Stimulated activated CD4-positive, alpha-beta T cell treated with anti-CD3 and anti-CD28 coated beads, Interleukin-2, amount 100 ng/mL, for 24 hours (primary cell): ENCODE measurements at places on chromosomes 7 and 10.

DNA sequence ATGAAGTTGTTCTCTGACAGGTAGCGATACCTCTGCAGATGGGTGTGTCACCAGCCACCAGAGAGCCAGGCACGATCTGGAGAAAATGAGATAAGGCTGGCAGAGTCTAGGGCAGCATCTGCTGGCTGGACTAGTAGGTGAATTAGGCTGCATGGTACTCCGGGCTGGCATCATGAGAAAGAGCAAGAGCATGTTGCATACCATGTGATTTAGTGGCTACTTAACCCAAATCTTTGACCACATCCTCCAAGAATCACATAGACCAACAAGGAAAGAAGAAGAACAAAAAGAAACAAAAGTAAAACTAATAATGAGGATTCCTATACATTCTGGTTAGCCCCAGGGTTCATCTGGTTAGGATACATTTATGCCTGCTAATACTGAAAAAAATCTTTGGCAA is 23.4 kb upstream of the FAM170B start:
- DNase-seq: no peak

- DNase-seq: no peak
Measured at GRCh38 chr7:47435889-47436312, 146.0 kb downstream of the TNS3 start.

DNA sequence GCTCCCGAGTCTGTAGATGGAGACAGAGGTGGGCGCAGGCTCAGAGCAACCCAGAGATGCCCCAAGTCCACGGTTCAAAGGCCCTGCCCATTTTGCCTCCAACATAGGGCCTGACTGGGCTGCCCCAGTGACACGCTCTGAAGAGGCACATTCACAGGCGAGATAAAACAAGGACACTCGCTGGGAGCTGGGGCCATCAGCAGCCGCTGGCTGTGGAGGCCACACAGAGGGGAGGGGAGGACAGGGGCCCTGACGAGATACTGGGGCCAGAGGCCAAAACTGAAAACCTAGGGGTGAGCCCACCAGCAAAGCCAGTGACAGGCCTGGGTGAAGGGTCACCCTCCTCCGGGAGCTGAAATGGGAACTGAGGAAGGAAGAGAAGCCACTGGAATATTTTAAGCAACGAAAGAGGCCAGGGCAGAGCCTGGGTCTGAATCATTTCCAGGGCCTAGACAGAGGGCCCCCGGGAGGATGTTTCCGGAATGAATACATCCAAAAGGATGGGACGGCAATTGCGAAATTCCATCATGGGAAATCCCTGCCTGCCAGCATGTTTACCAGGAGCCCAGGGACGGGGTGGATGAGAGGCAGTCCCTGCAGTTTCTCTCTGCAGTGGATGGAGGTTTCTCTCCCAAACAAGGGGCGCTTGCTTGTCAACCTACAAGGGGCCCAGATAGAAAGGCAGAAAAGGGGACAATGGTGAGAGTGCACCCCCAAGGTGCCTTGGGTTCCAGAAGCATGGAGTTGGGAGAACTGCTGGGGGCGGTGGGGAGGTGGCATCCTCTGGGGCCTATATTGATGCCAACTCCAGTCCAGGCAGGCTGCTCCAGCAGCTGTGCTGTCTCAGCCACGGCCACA is 29.0 kb upstream of the HSPA12A start:
- DNase-seq: no peak

GRCh38 chr7:31370609-31371008 is 30.1 kb upstream of the NEUROD6 start:
- no peak for DNase-seq

DNA sequence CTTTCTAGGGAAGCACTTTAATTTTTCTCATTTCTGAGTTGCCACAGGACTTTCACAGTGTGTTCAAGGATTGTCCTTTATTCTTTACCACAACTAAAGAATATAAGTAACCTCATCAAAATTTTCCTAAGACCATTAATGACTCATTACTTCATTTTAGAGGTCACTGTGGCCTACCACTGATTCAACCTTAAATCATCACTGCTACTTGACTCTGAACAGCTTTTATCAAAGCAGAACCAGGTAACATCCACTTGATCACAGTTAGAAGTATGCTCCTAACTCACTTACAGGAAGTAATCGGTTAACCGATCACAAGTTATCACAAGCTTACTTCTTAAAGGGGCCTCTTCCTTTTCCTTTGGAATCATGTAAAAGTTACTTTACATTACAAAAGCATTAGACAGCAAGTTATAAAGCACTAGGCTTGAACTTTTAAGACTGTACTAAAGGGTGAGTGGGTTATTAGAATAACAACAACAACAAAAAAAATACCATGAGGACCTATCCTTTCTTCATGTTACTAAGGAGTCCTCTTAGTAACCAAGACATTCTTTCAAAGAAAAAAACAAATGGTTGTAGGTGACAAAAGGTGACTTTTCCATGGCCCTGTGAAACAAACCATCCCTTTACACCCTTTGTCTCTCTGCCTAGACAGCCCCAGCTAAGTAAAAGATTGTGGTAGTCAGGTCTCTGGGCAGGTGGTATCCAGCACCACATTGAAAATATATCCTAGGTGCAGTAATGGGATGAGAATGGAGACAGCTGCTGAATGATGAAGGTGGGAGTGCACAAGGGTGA is 40.0 kb upstream of the PDK4 start:
- DNase-seq: no peak

GRCh38 chr7:49522111-49522510 is 251.3 kb upstream of the VWC2 start:
- no peak for DNase-seq

GRCh38 chr10:125802131-125802530 is 20.9 kb downstream of the UROS start:
- no peak for DNase-seq

DNA sequence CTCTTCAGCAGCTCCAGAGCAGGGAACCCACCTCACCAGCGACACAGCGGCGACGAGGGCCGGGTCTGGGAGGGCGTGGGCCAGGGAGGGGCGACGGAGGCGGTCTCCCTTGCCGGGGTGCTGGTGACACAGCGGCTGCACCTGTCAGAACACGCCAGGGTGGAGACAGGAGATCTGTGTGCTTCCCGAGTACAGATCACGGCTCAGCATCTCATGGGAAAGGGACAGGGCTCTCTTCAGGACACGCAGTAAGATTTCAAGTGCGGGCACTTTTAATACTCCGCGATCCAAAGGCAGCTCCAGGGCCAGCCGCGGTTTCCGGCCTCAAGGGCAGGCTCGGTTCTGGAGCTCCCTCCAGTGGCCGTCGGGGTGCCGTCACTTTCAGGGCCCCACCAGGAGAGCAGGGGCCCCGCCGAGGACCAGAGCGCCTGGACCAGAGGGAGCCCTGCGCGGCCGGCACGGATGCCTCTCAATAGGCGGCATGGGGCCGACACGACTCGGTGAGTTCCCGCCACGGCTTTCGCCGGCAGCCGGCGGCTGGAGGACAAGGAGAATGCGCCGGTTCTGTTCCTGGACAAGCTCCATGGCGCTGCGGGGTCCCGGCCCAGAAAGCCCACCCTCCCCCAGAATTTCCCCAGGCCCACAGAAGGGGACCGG is 21.4 kb downstream of the GPR146 start:
- peak; percentile 85 for DNase-seq

GRCh38 chr7:77265666-77266065 is 66.0 kb upstream of the FGL2 start:
- no peak for DNase-seq

- no peak for DNase-seq
Measured at GRCh38 chr10:98924526-98924925, 311.1 kb downstream of the HPSE2 start.

DNA sequence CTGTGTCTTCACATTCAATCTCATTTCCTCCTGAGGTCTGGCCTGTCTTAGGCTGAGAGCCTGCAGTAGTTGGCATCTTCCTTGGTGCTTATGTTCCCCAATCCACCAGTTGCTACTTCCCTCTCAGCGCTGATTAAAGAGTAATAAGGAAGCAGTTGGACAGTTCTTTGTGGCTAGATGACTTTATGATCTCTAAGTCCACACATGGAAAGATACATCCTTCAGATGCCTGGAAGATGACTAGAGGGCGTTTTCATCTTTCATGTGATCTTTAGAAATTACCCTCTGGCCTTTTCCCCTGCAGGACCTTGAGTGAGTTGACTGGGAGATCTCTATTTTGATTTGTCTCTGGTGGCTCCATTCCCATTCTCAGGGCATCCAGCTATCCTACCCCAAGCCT is 204.5 kb downstream of the GRM3 start:
- no peak for DNase-seq

DNA sequence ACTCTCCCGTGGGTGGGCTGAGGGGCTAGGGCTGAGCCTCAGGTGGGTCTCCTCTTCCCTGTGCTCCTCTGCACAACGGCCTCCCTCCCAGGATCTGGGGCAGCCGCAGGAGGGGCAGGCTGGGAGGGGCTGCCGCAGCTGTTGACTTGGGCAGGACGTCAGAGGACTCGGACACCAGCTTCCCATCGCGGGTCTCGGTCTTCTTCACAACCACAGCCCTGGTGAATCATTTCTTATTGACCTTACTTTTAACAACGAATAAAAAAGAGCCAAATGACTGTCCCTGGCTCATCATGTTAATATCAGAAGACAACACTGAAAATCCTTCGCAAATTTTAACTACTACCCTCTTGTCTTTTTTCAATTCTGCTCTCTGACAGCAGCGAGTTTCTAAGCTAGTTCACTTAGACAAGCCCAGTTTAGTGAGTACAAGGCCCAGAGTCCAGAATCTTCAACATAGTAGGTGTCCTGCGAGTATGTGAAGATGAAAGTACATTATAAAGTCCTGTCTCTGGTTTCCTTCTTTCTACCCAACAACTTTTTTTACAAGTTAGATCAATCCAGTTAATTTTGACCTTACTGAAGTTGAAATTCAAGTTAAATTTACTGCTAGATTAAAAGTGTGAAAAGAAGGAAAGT is 32.4 kb downstream of the CTNNA3 start:
- DNase-seq: no peak

- no peak for DNase-seq
Measured at GRCh38 chr10:119413471-119414080, 128.9 kb downstream of the RGS10 start.

DNA sequence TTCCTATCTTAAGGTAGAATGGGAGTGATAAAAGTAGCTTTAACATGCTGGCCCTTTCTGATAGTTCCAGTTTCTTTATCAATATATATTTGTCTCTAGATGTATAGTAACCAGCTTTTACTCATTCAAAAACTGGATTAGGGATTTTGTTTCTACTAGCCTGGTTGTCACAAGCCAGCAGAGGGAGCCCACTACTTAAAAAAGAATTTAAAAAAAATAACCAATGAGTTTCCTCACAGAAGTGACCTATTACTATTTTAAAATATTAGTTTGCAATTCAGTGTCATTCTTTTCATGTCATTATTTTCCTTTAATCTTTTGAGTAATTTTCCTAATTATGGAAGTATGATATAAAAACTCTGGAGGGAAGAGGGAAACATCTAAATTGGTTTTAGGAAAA is 142.1 kb downstream of the PHTF2 start:
- DNase-seq: peak; percentile 5

DNA sequence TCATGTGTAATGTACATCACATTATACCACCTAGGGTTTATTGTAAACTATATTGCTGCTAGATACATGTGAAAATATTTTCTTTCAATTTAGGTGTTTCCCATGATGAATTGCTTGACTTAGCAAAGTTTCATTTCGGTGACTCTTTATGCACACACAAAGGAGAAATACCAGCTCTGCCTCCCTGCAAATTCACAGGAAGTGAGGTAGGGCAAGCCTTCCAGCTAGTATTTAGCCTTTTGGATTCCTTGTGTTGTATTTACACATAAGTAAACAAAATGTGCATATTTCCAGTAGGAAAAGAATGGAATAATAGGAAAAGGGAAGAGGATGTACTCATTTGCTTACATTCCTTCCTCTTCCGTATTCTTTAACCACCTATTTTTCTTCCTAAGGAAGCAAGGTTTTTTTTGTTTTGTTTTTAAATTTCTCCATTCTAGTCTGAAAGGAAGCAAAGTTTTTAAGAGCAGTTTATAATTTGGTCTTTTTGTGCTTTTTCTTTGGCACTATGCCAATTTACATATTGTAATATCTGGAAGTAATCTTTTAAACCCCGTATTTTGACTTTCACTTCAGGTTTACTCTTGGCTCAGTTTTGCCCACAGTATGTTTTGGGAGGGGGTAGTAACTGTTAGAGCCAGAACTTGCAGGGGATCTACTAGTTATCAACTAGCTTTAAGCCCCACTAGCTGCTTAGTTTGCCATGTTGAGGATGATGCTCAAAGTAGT is 10.4 kb downstream of the PMPCB start:
- DNase-seq: no peak

DNA sequence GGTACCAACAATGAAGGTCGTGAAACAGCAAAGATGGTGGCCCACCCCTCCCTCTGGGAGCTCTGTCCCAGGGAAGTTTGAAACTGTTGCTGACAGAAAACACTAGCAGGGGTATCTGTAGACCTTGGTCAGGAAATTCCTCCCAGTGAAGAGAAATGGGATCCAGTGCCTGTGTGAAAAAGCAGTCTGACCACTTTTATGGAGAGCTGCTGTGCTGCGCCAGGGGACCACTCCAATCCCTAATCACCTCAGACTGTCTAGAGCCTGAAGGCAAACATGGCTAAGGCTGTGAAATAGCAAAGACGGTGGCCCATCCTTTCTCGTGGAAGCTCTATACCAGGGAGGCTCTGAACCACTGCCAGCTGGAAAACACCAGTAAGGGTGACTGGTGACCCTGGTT is 38.3 kb upstream of the TMEM140 start:
- no peak for DNase-seq

- no peak for DNase-seq
Measured at GRCh38 chr7:2775785-2776184, 68.3 kb downstream of the GNA12 start.

GRCh38 chr10:111968647-111969046 is 214.9 kb downstream of the GPAM start:
- DNase-seq: no peak

DNA sequence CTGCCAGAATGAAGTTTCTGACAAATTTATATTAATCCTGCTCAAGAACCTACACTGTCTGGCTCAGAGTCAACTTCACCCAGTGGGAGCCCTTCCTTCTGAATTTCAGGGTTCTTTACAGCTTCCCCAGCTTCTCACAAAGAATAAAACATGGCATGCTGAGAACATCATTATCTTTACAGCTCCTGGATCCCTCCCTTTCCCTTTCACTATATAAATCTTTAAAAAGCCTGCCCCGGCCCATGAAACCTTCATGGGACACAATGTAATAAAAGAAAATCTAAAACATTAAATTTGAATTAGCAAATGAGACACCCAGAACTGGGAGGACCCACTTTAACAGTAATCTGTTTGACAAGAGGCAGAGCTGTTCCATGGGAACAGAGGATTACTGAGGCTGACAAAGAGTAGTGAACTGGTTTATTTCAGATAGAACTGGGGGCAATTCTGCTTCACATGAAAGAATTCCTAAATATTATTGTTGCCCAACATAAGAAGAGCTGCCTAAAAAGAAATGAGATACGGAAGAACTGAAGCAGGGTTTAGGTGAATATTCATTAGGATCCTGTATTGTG is 222.8 kb downstream of the THSD7A start:
- no peak for DNase-seq

DNA sequence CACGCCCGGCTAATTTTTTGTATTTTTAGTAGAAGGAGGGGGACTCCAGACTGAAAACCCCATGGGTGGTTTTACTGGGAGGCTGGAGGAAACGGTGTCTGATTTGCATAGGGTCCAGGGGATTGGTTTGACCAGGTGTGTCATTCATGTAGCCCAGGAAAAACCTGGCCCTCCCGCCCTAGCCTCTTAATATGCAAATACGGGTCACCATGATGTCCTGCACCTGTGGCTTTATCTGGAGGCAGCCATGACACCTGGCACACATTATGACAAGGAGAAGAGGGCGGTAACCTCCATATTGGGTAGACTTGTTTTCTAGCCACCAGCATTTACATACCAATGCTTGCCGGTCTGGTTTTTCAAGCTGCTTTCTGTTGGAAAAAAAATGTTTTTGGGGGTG is 68.0 kb downstream of the TRIL start:
- DNase-seq: no peak
